Psoas muscle (tissue), 8 donors: ENCODE measurements at places on chromosomes 6 and 20. TPM values are rescaled to one million over a fixed set of nuclear protein-coding genes. Genes with fewer than 3 reads are reported as not detected.

The GDAP1L1 gene
- not detected for total RNA-seq

The IP6K3 gene
- total RNA-seq: 257 TPM

The SALL4 gene
- total RNA-seq: not detected

The ID4 gene
- total RNA-seq: 2.6 TPM

The RGS17 gene
- total RNA-seq: 0.26 TPM

The RUNX2 gene
- total RNA-seq: 0.69 TPM

The FOXQ1 gene
- not detected for total RNA-seq

The RBL1 gene
- 4.0 TPM for total RNA-seq

The UBD gene
- total RNA-seq: 0.26 TPM

The EDEM2 gene
- 8.5 TPM for total RNA-seq

The EPHA7 gene
- 0.10 TPM for total RNA-seq

The TM9SF4 gene
- 27.2 TPM for total RNA-seq

The ZNF165 gene
- 0.14 TPM for total RNA-seq

The PSMB1 gene
- total RNA-seq: 230 TPM

The APCDD1L gene
- total RNA-seq: 0.14 TPM

The KCNB1 gene
- 22.9 TPM for total RNA-seq

The TPBG gene
- 2.1 TPM for total RNA-seq

The EDN1 gene
- total RNA-seq: 2.0 TPM

The CASS4 gene
- total RNA-seq: 0.36 TPM

The MDN1 gene
- 22.5 TPM for total RNA-seq

The ARMC12 gene
- not detected for total RNA-seq

The DOK5 gene
- 13.3 TPM for total RNA-seq

The IL17A gene
- total RNA-seq: not detected

The GJA10 gene
- not detected for total RNA-seq
